Stimulated activated CD8-positive, alpha-beta memory T cell treated with anti-CD3 and anti-CD28 coated beads, Interleukin-7, amount 100 ng/mL, for 1 hour (primary cell): ENCODE measurements at places on chromosomes 1 and 21.

DNA sequence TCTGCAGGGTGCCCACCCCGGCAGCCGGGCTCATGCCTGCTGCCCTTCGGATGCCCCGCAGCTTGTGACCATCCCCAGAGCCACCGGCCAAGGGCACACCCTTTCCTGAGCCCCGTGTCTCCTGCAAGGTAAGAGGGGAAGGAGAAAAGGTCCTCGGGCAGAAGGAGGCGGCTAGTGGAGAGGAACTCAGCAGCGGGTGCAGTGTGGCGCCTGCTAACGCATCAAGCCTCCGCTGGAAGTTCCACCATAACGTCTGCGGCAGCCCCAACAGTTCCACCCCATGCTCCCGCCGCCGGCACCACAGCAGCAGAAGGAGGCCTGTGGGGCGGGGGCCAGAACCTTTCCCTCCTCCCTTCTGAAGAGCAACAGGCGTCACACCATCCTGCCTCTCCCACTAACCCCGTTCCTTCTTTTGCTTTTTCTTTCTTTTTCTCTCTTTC is 990 bp downstream of the VWA5B1 start:
- no peak for DNase-seq

DNA sequence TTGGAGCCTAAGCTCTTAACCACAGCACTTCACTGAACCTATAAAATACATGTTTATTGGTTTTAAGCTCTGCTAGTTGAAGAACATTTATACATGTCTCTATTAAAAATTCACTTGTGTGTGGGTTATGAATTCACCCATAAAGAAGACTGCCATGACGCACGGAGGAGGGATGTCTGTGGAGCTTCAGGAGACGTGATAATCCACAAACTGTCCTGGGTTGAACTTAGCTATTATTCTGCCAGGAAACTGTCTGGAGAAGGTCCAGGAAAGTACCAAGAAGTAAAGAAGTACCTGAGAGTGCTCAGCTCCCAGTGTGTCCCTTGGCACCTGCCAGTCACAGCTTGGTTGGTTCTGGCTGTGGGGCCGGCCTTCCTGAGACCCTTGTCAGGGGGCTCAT is 56.3 kb downstream of the DDR2 start:
- no peak for DNase-seq

DNA sequence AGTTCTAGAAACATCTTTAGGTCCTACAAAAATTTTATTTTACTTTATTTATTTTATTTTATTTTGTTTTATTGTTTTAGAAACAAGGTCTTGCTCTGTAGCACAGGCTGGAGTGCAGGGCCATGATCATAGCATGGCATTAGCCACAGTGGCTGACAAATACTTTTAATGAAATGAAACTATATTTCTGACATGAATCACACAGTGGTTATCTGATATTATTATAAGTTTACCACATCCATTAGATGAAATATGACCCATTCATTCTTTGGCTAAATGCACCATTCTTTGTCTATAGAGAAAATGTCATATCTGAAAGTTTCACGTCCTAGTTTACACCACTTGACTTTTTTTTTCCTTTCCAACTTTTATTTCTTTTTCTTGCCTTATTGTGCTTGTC is 613.4 kb upstream of the ADAMTS5 start:
- DNase-seq: no peak

GRCh38 chr1:204480515-204480914 is 14.1 kb downstream of the PIK3C2B start:
- no peak for DNase-seq

- no peak for DNase-seq
Measured at GRCh38 chr1:10471411-10472219, 714 bp downstream of the DFFA start.
